NCI-H226 (cell line): ENCODE measurements at places on chromosomes 1 and 21.

- DNase-seq, result peak; percentile 35
These were observed 16.2 kb upstream of the TSNAX start for GRCh38 chr1:231512147-231512698.

- peak; percentile 76 for DNase-seq
These were observed at the start of gene NTNG1 for GRCh38 chr1:107140703-107141490. TSS of gene NTNG1 (plus strand) at chr1:107141039.

GRCh38 chr1:114117654-114118053 is 36.0 kb downstream of the SYT6 start:
- DNase-seq, result no peak

DNA sequence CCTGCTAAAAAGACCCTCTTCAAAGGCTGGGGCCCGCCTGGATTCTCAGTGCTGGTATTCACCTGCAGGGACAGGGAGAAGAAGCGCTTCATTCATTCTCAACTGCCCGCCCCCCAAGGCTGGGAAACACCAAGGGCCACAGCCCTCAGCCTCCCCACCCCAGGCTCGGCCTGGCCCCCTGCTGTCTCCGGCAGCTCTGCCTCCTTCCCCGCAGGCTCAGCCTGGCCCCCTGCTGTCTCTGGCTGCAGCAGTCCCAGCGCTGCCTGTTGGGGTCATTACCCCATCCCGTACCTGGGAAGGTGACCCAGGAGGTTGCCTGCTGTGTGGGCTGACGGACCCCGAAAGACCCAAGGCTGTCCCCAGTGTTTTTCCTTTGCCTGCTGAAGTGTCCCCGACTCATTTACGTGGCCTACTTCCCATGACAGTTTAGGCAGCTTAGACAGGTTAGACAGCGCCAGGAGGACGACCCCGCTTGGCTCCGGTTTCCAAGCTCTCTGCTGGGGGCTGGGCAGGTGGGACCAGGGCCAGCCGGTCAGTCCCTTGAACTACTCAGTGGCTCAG is 22.9 kb upstream of the CLSTN1 start:
- no peak for DNase-seq

- peak; percentile 55 for DNase-seq
These were observed 200.7 kb downstream of the KCNT2 start for GRCh38 chr1:196407358-196408051.

- no peak for DNase-seq
These were observed 52.6 kb upstream of the RALGPS2 start for GRCh38 chr1:178672434-178672833.

DNA sequence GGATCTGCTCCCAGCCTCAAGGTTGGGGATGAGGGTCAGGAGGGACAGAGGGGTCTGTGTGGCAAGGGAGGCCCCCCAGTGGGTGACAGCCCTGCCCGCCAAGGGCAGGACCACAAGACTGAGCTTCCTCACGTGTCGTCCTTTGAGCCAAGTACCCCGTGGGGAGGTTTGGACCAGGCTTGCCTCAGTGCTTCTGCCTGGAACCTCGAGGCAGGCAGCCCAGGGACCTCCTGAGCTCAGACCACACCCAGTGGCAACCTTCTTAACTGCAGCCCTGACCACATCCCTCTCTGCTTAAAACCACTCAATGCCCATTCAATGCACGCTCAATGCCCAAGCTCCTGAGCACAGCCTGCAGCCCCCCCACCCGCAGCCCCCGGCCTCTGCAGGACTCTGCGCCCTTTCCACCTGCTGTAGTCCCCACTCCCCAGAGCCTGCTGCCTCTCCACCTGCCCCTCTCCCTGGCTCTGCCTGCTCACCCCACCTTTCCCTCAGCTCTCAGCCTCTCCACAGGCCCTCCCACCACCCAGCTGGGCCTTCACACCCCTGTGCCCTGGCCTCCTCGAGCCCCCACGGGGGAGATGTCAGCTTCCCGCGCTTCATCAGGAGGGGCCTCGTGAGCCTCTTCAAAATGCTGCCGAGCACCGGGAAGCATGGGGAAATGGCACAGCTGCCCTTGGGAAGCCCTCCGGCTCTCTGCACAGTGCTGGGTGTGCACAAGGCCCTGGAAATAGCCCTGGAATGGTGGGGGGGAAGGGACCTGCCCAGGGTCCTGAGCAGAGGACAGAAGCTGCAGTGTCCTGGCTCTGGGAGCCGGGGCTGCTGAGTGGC is 129.3 kb upstream of the VAMP3 start:
- DNase-seq, result no peak
